Islet precursor cell (in vitro differentiated cells): ENCODE measurements at places on chromosomes 16 and 17.

DNA sequence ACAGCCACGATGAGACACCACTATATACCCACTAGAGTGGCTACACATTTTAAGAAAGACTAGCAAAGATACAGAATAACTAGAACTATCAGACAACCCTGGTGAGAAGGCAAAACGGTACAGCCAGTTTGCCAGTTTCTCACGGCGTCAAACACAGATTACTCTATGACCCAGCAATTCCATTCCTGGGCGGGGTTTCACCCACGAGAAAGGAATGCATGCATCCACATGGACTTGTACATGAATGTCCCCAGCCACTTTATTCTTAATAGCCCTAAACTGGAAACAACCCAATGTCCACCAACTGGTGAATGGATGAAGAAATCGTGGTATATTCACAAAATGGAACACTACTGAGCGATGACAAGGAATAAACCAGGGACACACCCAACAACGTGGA, 74.5 kb downstream of the MYH10 start:
- DNase-seq, result peak; percentile 63

- no peak for DNase-seq
These were observed 14.4 kb downstream of the CA4 start for GRCh38 chr17:60164164-60164563.

DNA sequence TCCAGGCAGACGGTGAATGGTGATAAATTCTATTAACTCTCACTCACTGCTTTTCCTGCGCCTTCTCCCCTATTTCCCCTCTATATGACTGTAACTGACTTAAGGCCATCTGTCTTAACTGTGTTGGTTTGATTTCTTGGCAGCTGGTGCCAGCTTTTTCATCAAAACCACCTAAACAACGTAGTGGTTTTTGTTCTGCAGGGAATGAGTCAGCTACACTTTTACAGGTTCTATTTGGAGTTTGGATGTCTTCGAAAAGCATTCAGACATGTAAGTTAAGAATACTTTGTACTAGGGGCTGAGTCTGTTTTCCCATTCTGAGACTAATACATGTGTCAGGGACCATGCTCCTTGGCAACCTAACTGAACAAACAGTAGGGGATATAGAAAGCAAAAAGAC, 8.5 kb downstream of the REXO5 start:
- DNase-seq, result no peak

- DNase-seq, result no peak
These were observed 5.2 kb downstream of the FAM20A start for GRCh38 chr17:68595986-68596385.

GRCh38 chr16:55369151-55369550, 45.1 kb downstream of the IRX6 start:
- no peak for DNase-seq

DNA sequence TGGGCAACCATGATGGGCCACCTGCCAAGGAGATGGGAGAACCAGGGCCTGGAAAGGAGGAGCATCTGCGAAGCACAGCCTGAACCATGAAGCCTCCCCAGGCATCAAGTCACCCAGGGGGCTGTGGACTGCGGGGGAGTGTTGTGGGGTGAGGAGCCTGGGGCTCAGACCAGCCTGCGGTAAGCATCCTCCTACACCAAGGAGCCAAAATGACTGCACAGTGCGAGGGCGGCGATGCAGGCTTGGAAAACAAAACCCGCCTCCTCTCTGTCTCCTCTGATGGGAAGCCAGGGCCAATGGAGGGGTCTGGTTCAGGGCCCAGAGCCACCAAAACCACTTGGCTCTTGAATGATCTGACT, 18.1 kb upstream of the MAF start:
- no peak for DNase-seq

DNA sequence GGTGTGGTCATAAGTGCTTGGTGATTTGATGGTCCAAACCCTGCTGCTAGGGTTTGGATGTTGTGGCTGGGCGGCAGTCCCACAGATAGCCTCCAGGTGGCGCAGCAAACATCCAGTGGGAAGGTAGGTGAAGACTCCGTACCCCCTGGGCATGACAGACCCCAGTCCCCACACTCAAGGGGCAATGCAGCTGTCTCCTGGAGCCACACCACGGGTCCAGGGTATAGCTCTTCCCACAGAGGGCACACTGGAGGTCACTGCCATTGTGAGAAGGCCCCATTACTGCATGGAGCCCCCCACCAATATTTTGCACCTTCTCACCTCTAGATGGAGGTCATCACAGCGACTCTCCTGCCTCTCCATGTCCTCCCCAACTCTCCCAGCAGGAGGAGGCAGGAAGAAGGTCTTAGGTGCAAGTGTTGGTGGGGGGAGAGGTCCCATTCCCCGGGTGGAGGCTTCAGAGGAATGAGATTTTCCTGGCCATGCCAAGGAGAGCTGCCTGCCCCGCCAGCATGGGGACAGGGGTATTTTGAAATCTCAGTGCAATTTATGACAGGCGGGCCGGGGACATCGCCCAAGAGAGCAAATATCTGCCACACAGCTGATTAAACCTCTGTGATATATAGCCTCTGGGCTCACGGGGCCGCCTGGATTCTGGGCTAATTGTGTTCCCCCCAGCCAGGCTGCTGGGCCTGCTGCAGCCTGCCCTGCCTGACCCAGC, 17.1 kb upstream of the C17orf113 start:
- DNase-seq, result peak; percentile 86

- no peak for DNase-seq
These were observed 7.7 kb upstream of the ENGASE start for GRCh38 chr17:79066963-79067362.

DNA sequence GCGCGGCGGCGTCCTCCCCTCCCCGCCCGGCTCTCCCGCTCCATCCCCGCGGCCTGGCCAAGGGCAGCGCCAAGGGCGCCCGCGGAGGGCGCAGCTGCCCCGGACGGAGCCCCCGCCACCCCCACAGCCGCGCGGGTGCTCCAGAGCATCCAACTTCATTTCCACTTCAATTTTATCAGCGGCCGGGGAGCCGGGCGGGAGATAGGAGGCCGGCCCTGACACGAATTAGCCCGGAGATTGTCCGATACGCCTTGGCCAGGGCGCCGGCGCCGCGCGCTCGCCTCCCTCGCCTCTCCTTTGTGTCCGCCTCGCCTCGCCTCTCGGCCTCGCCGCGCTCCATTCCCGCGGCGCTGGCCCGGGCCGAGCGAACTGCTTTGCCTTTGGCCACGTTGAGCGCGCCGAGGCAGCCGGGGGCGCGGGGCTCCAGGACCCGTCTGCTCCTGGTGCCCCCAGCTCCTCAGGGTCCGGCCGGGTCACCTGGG, 129.1 kb upstream of the LHX1 start:
- DNase-seq, result peak; percentile 68

DNA sequence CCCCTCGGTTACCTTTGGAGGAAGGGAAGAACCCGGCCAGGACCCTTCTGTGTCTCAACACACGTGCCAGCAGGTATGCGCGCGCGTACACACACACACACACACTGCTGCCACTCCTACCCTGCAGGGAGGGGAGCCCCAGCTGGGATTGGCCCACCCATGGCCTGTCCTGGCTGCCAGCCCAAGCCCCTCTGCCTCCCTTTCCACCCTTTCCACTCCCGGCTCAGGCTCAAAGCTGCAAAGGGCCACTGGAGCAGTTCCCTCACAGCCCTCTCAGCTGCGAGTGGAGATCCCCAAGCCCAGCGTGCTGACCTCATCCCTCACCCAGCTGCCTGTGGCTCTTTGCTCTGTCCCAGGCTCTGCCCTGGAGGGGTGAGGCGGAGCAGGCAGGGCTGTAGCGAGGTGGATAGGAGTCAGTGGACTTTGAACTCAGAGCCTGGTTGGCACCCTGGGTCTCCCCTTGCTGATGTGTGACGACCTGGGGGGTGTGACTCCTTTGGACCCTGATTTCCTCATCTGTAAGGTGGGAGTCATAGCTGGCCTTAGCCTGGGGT, 14.5 kb downstream of the KIF19 start:
- peak; percentile 81 for DNase-seq

DNA sequence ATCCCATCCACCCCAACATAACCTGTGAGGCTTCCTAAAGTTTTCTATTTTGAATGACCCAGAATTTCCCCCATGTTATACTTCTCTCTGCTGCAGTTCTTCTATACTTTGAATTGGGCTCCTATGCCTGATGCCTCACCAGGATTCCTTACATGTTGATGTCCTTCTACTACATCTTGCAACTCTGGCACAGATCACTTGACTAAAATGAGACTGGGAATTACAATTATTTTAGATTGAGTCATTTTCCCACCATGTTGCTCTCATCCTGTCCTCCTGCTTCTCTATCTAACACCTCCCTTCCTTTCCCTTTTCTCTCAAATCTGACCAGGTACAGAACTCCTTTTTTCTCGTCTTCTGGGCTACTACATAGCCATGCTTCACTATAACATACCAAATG, 314.0 kb upstream of the KCNJ16 start:
- no peak for DNase-seq

- DNase-seq, result peak; percentile 85
These were observed 2.0 kb downstream of the TRIM47 start for GRCh38 chr17:75876190-75876937.

DNA sequence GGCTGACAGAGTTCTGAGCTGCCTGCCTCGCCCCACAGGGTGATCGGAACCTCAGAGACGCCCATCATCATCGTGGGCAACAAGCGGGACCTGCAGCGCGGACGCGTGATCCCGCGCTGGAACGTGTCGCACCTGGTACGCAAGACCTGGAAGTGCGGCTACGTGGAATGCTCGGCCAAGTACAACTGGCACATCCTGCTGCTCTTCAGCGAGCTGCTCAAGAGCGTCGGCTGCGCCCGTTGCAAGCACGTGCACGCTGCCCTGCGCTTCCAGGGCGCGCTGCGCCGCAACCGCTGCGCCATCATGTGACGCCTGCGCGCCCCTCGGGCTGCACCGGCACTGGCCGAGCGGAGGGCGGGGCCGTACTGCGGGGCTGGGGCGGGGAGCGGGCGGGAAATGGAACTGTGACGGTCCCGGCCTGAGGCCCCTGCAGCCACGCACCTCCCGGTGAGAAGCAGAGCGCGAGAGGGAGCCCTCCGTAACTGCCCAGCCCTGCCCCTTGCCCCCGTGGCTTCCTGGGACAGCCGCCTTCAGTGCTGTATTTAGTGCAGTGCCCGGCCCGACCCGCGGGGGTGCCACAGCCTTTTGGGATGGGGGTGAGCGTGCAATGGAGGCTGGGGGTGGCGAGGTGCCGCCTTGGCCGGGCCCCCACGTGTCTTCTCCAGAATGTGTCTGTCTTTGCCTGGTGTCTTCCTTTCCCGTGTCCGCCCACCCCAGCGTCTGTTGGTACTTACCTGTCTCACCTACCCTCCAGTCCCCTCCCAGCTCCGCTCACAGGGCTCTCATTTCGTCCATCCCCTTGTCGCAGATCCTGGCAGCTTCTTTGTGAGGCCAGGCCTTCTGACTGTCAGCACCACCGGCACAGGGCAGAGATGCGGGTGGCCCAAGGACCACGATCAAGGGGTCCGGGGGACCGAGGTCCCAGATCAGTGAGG, 9.8 kb downstream of the RASL10B start:
- peak; percentile 72 for DNase-seq

- no peak for DNase-seq
These were observed 46.8 kb downstream of the IL21R start for GRCh38 chr16:27448532-27449433.

DNA sequence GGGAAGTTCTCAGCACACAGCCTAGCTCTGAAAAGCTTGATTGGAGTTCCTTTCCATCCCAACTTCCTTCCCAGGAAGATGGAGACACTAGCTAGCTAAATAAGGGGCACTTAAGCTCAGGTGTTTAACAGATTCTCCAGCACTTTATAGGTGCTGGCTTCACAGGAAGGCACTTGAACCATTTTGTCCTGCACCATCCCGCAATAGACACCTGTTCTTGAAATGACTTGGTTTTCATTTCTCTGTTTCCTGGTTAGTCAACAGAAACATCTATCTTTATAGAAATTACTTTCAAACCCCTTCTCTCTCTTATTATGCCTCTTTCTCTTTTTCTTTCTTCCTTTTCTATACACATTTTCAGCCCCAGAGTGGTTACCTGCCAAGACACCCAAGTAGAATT, 409.9 kb upstream of the ZFHX3 start:
- peak; percentile 1 for DNase-seq

DNA sequence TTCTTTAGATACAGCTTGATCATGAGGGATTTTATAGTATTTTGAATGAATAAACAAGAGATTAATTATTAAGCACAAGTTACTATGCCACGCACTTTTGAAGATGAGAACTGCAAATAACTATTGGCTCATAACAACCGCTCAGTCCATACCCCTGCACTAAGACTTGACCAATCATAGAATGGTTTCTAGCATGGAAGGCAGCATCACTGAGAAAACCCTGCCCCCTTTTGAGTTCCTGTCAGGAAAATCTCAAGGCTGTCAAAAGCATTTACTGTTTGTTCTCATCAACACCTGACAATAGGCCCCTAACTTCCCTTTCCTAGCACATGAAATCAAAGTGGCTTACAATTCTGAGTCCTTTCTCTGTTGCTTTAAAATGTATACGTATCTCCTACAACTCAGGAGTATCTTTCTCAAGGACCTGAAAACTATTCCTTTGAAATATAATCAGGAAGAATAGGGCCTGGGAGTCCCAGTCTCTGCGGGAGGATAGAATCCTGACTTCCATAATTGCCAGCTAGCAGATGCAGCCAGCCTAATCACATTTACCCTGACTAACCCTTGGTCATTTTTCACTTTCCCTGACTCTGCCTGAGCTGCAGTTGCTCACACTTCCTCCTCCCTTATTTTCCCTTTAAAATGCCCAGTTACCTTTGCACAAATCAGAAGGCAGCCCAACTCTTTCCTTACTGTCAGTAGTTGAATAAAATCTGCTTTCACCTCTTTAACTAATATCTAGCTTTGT, 9.1 kb upstream of the MMD start:
- no peak for DNase-seq

- no peak for DNase-seq
These were observed 111.9 kb downstream of the SOCS1 start for GRCh38 chr16:11144122-11144521.

DNA sequence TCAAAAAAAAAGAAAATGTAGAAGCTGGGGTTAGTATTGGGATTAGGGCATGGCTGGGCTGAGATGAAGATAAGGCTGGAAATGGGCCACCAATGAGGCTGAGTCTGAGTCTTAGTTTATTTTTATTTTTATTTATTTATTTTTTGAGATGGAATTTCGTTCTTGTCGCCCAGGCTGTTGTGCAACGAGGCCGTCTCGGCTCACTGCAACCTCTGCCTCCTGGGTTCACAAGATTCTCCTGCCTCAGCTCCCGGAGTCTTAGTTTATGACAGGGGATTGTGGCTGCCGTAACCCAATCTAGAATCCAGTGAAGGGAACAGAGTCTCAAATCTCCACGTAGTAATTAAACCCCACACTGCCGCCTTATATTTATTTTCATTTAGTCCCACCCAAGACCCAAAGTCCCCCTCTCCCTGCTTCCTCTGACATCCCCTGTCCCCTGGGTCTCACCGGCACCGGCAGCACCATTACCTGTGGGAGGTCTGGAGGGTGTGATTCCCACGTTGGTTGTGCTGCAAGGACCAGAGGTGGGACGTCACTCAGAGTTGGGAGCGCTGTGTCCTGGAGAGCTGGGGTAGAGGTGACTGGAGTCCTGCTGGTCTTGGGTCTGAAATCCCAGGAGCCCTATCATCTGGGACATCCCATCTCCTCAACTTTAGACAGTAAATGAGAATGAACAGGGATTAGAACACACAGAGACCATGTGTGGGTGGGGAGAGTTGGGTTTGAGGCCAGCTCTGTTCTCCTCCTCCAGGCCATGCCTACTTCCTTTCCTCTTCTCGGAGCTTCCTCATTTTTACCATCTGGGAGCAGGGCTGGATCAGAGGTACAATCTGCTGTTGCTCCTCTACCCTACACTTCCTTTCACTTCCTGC, at the start of gene CLEC10A:
TSS of gene CLEC10A (minus strand) at position 671 of the 875 bp plus-strand sequence. CDS start 1,439 bp downstream, outside the sequence.
- DNase-seq, result no peak
